HCT116 (cell line): ENCODE measurements at places on chromosomes 4 and X.

DNA sequence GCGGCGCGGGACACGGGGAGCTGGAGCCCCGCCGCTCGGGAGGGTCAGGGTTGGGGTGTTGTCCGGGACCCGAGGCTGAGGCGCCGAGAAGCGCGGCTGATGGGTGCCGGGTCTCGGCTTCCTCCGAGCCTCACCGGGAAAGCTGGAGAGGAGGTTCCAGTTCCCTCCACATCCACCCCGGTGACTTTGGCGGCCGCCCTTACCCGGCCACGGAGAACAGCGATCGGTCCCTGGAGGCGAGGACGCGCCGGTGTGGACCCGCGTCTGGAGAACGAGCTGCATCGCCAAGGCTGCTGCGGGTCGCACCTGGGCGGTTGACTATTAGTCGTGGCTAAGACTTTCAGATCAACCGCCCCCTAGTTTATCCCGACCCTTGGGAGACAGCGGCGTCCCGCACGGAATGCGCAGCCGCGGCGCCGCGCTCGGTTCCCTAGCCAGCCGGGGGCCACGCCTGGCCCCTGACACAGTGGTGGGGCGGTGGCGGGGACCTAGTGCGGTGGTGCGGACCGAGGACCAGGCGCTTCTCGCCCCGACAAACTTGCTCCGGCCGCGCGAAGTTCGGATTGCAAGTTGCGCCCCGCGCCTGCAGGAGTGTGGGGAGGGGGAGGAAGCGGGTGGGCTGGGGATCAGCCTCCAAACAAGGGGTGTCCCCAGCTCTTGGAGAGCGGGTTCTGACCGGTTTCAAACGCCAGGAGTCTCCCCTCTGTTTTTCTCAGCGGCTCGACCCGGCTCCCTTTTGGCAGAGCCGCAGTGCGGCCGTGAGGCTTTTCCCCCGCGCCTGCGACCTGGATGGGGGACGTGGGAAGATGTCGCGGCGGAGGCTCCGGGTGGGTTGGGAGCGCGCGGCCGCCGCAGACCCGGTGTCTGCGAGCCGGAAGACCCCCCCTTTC lies 568 bp downstream of the FHDC1 start:
- DNase-seq: no peak

DNA sequence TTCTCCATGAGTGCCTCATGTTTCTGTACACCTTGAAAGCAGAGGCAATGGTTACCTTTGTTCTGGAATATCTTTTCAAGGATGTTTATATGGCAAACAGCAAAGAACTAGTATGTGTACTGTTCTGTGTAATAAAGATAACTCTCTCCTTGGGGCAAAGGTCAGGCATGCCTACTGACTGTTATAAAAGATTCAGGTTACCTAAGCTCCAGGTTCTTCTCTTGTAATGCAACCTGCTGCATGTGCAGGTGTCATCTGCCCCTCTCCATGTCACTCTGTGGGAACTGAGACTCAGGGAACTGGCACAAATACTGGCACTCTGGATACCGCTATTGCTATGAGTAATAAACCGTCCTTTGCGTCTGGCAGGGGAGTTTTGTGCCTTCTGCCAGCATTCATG lies 5.4 kb upstream of the TRPC3 start:
- DNase-seq: no peak

- no peak for DNase-seq
These were observed 25.9 kb upstream of the RASSF6 start for GRCh38 chr4:73646117-73646516.

GRCh38 chrX:7852166-7852565 lies 9.2 kb downstream of the VCX start:
- no peak for DNase-seq

DNA sequence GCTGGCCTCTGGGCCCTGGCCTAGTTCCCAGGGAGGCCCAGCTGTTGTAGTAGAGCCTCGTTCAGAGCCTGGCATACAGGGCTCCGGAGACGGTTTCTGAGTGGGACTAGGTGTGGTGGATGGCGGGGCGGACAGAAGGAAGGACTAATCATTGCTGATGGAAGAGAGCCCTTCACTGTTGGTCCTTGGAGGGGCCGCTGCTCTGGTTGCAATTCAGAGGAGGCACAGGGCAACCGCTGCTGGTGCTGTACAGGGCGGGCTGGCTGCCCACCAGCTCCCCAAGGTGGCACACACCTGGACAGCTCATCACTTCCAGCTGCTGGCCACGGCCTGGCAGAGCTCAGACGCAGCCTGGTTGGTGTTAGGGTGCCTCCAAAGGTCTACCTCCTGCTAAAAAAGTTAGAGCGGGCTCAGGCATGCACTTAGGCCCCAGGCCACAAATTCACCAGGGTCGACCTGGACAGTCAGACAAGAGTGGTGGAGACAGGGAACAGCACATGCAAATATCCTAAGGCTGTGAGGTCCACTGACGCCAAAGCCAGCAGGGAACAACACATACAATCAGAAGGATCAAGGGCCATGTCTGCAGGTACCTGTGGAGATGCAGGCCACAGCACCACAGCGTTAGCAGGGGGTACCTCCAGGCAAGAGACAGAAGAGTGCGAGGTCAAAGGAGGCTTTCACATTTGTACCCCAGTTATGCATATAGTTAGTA lies 7.5 kb upstream of the RNF4 start:
- no peak for DNase-seq

DNA sequence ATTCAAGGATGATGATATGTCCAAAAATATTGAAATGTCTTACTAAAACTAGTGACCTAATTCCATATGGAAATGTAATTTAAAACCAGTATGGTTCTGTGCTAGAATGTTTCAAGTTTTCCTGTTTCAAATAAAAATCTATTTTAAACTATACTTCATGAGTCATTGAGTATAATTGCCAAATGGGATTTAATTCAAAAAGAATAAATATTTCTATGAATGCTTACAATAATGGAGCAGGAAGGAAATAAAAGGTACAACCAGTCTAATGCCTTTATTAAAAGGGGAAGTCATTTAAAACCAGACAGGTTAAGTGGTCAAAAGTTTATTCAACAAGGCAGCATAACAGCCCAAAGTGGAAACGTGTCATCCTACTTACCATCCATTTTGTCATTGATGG lies 2347.1 kb downstream of the PCDH7 start:
- DNase-seq: no peak

DNA sequence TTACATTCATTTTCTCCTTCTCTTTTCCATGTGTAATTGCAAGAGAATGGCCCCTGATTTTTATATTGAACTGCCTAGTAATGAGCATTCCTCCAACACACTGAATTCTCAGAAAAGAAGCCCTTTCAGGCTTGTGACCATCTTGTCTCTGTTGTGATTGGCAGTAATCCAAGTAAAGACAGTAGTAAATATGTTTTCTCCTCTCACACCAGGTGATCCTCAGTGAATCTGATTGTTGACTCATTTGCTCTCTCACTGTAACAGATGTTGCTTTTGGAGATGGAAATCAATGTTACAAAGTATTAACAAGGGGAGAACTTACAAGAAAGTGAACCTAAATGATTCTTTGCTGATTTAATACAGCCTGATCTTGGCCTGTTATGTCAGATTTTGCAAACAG lies 271.0 kb downstream of the AFF2 start:
- DNase-seq: no peak

- DNase-seq: no peak
These were observed 29.5 kb downstream of the NIPAL1 start for GRCh38 chr4:48046059-48046458.

- DNase-seq: no peak
These were observed 183.8 kb downstream of the PTTG2 start for GRCh38 chr4:38144031-38144430.

- no peak for DNase-seq
These were observed 40.4 kb downstream of the CPEB2 start for GRCh38 chr4:15042529-15043167.

DNA sequence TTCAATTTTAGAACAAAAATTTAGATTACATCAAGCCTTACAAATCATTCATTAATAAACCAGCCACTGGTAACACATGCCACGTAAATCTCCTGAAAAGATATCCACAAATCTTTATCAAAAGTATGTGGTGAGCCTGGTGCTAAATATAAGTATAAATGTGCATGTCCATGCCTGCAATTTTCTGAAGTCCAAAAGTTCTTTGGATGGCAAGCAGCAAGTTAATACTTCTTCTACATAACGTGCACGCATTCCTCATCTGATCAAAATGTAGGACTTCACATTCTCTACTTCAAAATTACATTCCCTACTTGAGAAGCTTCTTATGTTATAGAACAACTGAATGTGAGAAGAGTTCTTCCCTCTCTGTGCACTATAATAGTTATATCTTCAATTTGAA lies 49.8 kb downstream of the HHIP start:
- DNase-seq: no peak

DNA sequence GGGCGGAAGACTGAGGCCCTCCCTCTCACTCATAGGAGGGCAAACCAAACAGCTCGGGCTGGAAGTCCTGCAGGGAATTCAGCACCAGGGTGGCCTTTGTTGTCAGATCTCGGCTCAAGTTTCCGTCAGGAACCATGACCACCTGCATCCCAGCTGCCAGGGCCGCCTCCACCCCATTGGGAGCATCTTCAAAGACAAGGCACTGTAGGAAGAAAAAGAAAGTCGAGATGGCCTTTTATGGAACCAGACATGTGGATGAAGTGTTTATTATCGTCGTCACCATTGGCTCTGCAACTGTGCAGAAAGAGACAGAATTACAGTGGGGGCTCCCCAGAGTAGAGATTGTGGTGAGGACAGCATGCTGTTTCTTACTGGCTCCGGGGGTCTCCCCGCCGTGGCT lies 97.2 kb upstream of the STS start:
- DNase-seq: no peak

DNA sequence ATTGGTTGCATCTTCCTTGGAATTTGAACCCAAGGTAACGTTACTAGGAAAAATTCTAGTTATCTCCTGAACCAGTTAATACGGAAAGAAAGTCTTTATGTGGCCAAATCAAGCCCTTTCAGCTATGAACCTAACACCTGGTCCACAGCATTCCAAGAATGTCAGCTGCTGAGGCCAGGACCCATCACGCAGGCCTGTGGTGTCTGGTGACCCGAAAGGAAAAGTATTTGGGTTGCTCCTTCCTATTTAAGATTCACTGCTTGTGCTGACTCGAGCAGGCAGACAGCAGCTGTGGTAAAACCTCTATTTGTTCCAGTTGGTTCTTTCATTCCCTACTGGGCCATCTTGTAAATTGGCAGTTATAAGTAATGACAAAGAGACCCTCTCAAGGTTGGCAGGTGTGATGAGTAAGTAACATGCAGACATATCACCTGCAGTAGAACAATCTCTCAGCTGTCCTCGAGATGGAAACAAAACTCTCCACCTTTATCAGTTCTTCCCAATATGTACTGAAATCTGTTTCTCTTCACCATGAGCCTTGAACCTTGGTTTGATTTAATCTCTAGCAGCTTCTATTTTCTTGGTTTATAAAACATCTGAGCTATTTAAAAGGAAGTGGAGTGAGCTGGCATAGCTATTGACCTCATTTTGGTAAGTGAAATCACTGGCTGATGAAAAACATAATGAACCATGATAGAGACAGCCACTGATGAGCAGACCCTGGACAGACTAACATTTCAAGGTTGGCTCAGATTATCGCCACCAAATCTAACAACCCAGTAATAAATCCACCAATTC lies 182.1 kb upstream of the SMIM31 start:
- no peak for DNase-seq

- DNase-seq: no peak
These were observed 3.1 kb upstream of the C4orf17 start for GRCh38 chr4:99507762-99508161.

DNA sequence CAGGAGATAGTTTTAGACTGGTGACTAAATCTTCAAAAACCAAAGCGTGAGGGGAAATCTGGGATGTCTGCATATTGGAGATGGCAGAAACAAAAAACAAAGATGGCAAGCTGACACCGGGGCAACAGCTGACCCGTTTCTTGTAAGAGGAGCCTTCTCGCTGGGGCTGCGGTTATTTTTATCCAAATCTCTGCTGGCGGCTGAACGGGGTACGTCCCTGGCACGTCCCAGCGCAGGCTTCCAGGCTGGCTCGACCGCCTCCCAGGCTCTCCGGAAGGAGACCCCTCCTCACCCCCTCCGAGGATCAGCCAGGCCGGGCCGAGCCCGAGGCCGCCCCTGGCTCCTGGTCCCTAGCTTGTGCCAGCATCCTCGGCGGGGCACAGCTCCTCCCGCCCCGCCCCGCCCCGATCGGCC lies 403 bp downstream of the SGCB start:
- DNase-seq: no peak

DNA sequence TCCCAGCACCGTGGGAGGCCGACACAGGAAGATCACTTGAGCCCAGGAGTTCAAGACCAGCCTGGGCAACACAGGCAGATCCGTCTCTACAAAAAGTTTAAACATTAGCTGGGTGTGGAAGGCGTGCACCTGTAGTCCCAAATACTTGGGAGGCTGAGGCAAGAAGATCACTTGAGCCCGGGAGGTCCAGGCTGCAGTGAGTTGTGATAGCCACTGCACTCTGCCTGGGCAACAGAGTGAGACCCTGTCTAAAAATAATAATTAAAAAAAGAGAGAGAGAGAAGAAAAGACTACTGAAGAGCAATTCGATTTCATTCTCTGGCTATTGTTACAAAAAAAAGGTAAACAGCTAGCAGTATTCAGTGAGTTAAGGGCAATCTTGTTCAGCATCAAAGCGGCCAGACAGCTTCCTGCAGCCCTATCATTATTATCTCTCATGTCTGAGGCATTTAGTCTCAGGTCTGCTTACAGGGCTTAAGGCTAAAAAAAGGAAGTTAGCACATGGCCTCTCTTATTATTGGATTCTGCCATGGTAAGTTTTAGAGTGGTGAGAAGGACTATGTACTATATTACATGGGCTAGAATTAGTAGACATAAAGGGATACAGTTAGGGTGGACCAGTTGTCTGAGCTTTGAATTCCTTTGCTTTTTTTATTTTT lies 37.9 kb downstream of the ARHGEF6 start:
- no peak for DNase-seq

GRCh38 chrX:8565729-8566128 lies 101.1 kb downstream of the VCX3B start:
- no peak for DNase-seq

DNA sequence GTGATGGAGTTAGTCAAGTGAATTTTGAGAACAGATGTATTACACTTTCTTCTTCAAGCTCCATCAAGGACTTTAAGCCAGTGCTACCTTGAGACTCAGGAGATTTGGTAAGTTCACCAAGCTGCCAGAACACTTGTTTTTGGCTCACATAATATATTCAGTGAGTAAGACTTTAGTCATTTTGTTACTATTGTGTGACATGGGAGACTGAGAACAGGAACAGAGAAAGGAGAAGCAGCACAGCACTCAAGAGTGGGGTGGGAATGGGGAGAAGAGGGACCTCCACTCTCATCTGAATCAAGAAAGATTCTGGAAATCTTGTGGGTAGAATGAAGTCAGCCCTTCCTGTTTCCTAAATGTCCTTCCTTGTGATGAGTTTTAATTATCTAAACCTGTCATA lies 87.3 kb upstream of the TET2 start:
- DNase-seq: no peak
